ENCODE measurements at places on chromosomes 4 and X.

DNA sequence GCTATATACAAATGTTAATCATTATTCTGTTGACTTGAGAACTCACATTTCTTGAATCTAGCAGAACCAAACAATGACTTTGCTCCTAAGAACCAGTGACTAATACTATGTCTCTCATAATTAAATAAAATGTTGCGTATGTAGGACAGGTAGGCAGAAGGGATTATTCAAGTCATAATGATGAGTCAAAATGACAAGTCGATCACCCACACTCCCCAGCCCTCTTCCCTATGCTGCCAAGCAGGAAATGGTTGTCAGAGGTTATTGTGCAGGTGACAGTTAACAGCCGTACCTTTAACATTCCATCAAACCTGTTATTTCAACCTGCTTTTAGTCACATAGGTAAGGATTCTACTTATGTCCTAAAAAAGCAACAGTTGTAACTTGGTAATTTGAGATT, 22.0 kb upstream of the STK26 start:
- H3K27me3 ChIP-seq = no peaks in the 10 kb centered on the region
- H3K27ac ChIP-seq = no peak overlapping the region
- H3K36me3 ChIP-seq = no peaks in the 10 kb centered on the region
- H3K4me3 ChIP-seq = no peak overlapping the region

- DNase-seq = no peak
- H3K27ac ChIP-seq = no peak overlapping the region
- no peaks in the 10 kb centered on the region for H3K36me3 ChIP-seq
- H3K4me3 ChIP-seq = no peak overlapping the region
- H3K27me3 ChIP-seq = peaks cover 6% of the 10 kb centered on the region
- H3K4me1 ChIP-seq = no peaks in the 10 kb centered on the region
Observed at GRCh38 chrX:103839404-103839803, 7.3 kb upstream of the RAB9B start.

DNA sequence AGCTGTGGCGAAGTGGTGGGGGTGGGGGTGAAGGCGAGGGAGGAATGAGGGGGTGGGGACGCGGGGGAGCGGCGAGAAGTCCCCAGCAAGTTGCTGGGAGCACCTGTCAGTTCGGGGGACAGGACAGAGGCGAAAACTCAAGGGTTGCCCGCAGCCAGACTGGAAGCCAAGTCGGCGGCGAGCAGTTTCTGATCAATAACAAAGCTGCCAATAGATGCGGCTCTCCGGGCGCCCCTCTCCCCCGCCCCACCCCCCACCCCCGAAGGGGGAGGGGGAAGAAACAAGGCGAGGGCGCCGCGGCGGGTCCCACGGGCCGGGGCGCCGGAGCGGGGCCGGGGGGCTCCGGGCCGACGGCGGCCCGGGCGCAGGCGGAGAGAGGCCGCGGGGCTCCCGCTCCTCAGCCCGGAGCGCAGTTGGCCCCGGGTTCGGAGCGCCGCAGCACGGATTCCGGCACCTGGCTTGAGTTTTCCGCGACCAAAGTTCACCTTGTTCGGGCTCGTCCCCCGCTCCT, 379 bp downstream of the PDGFC start:
- no peaks in the 10 kb centered on the region for H3K36me3 ChIP-seq
- peak overlapping the region; percentile 99 for H3K27ac ChIP-seq
- H3K4me1 ChIP-seq = peaks cover 7% of the 10 kb centered on the region
- H3K4me3 ChIP-seq = peak overlapping the region; percentile 93

- no peak for DNase-seq
- no peaks in the 10 kb centered on the region for H3K36me3 ChIP-seq
- no peak overlapping the region for H3K4me3 ChIP-seq
- no peak overlapping the region for H3K27ac ChIP-seq
- H3K4me1 ChIP-seq = no peaks in the 10 kb centered on the region
Observed at GRCh38 chr4:13706120-13706519, 78.6 kb upstream of the BOD1L1 start.

GRCh38 chrX:11287505-11287904, 5.7 kb upstream of the AMELX start:
- H3K27ac ChIP-seq = no peak overlapping the region
- H3K27me3 ChIP-seq = no peaks in the 10 kb centered on the region

DNA sequence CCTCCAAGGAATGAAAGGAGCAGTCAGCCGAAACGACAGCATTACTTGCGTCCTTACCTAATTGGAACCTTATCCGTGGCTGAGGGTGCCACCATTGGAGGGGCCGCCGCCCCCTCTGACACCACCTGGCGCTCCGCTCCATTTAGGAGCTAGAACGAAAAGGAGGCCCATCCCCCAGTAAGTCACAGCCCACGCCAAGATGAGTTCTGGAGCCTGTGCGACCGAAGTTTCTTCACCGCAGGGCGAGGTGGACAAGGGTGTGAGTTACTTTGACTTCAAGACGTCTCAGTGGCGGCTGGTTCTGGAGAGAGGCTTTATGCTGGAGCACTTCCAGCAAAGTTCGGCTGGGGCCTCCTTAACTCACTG, 729 bp upstream of the IRF2 start:
- no peaks in the 10 kb centered on the region for H3K27me3 ChIP-seq
- H3K27ac ChIP-seq = peak overlapping the region; percentile 98
- H3K36me3 ChIP-seq = no peaks in the 10 kb centered on the region
- peak; percentile 82 for DNase-seq

GRCh38 chr4:36241771-36242170, 2.5 kb downstream of the ARAP2 start:
- H3K4me3 ChIP-seq = peak overlapping the region; percentile 9
- DNase-seq = no peak
- no peaks in the 10 kb centered on the region for H3K27me3 ChIP-seq
- H3K27ac ChIP-seq = no peak overlapping the region
- no peaks in the 10 kb centered on the region for H3K36me3 ChIP-seq

- no peaks in the 10 kb centered on the region for H3K27me3 ChIP-seq
- no peaks in the 10 kb centered on the region for H3K4me1 ChIP-seq
- peaks cover 4% of the 10 kb centered on the region for H3K36me3 ChIP-seq
- peak overlapping the region; percentile 53 for H3K27ac ChIP-seq
Observed at GRCh38 chr4:88960576-88960975, 96.4 kb downstream of the FAM13A start.

GRCh38 chrX:27751976-27752375, 55.8 kb upstream of the MAGEB10 start:
- H3K4me3 ChIP-seq = no peak overlapping the region
- H3K27me3 ChIP-seq = no peaks in the 10 kb centered on the region
- no peak for DNase-seq
- no peaks in the 10 kb centered on the region for H3K4me1 ChIP-seq
- H3K27ac ChIP-seq = no peak overlapping the region

- H3K27ac ChIP-seq = no peak overlapping the region
- H3K36me3 ChIP-seq = no peaks in the 10 kb centered on the region
- no peak overlapping the region for H3K4me3 ChIP-seq
- no peak for DNase-seq
- H3K4me1 ChIP-seq = no peaks in the 10 kb centered on the region
Observed at GRCh38 chrX:24014388-24015018, 12.5 kb downstream of the KLHL15 start.

DNA sequence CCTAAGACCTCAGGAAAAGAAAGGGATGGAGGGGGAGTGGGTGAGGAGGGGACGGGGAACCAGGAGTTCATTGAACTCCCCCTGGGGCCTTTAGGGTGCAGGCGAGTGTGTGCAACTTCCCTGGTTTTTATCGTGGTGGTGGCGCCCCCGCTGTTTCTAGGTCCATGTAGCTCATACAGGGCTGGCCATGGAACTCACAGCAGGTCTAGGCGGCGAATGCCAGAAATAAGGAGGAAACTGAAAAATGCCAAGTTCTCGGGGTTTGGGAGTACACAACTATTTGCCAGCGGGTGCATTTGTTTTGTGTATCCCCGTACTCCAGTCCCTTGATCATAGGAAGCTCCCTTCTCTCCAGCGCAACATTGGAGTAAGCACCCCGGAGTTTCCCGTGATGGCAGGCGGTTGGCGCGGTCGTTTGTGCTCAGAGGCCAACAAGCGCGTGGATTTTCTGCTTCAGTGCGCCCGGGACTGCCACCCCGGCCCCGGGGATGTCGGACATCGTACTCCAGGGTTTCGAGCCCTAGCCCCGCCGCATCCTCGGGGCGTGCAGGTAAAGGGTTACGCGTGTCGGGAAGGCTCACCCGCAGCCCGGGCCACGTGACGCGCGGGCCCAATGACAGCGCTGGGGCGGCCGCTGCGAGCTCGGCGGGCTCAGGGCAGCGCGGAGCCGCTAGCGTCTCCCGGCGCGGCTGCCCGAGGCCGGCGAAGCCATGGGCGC, 208.9 kb downstream of the NWD2 start:
- no peaks in the 10 kb centered on the region for H3K36me3 ChIP-seq
- H3K27me3 ChIP-seq = no peaks in the 10 kb centered on the region

DNA sequence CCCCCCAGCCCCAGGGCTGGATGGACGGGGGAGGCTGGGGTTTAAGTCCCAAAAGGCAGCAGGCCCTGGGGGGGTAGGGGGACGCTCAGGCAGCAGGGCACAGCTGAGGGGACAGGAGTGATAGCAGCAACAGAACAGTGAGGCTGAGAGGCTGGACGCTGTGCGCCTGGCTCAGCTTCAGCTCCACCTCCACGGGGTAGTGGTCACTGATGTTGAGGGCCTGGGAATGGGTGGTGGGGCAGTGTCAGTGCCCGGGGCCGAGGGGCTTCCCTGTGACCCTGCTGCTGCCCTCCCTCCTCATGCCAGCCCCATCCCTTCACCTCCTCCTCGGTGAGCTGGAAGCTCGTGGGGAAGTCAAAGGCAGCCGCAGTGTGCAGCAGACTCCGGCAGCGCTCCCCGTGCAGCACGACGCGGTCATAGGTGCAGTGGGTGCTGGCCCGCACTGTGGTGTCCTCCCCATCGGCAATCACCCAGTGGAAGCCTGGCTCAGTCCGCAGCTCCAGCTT, 4.5 kb downstream of the RPL10 start:
- H3K4me1 ChIP-seq = no peaks in the 10 kb centered on the region
- no peak overlapping the region for H3K4me3 ChIP-seq
- peaks cover 10% of the 10 kb centered on the region for H3K36me3 ChIP-seq
- H3K27ac ChIP-seq = no peak overlapping the region
- no peaks in the 10 kb centered on the region for H3K27me3 ChIP-seq

GRCh38 chr4:119478446-119479179, 150.0 kb downstream of the PDE5A start:
- no peak overlapping the region for H3K27ac ChIP-seq
- H3K27me3 ChIP-seq = no peaks in the 10 kb centered on the region
- H3K36me3 ChIP-seq = peaks cover 8% of the 10 kb centered on the region
- no peak for DNase-seq
- no peaks in the 10 kb centered on the region for H3K4me1 ChIP-seq
- no peak overlapping the region for H3K4me3 ChIP-seq

DNA sequence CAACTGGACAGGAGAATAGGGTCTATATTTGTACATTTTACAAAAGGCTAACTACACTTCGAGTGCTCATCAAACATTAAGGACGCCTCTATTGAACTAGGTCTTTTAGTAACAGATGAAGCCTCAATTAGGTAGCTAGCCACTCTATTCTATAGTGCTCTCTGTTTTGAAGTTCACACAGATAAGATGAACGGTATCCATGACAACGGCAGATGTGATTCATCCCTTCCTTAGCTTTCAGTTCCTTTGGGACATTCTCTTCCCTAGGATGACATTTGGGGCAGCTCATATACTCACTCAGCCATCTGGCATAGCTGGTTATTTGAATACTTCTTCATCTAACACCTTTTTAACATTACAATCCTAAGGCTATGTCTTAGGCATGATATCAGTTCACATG, 62.4 kb upstream of the WDFY3 start:
- no peak overlapping the region for H3K27ac ChIP-seq
- no peak overlapping the region for H3K4me3 ChIP-seq
- H3K36me3 ChIP-seq = no peaks in the 10 kb centered on the region

- DNase-seq = no peak
- H3K4me1 ChIP-seq = no peaks in the 10 kb centered on the region
- no peak overlapping the region for H3K4me3 ChIP-seq
- no peaks in the 10 kb centered on the region for H3K36me3 ChIP-seq
Observed at GRCh38 chr4:7691982-7692381, 247.7 kb downstream of the AFAP1 start.

GRCh38 chr4:7871356-7871755, 68.3 kb downstream of the AFAP1 start:
- H3K4me3 ChIP-seq = no peak overlapping the region
- peak; percentile 44 for DNase-seq
- H3K27me3 ChIP-seq = no peaks in the 10 kb centered on the region
- H3K27ac ChIP-seq = peak overlapping the region; percentile 13
- no peaks in the 10 kb centered on the region for H3K36me3 ChIP-seq

- H3K4me3 ChIP-seq = no peak overlapping the region
- H3K36me3 ChIP-seq = no peaks in the 10 kb centered on the region
- H3K27ac ChIP-seq = no peak overlapping the region
- H3K27me3 ChIP-seq = no peaks in the 10 kb centered on the region
Observed at GRCh38 chr4:153081006-153081580, 123.2 kb upstream of the TRIM2 start.

DNA sequence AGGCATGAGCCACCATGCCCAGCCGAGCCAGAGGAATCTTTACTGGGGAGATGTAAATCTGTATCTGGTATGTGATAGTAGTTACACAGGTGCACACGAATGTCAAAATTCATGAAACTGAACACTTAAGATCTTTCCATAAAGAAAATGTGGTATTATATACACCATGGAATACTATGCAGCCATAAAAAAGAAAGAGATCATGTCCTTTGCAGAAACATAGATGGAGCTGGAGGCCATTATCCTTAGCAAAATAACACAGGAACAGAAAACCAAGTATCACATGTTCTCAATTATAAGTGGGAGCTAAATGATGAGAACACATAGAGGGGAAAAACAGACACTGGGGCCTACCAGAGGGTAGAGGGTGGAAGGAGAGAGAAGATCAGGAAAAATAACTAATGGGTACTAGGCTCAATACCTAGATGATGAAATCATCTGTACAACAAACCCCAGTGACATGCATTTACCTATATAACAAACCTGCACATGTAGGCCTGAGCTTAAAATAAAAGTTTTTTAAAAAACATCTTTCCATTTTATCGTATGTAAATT, 7.8 kb downstream of the TMEM156 start:
- H3K4me1 ChIP-seq = no peaks in the 10 kb centered on the region
- no peaks in the 10 kb centered on the region for H3K36me3 ChIP-seq
- no peaks in the 10 kb centered on the region for H3K27me3 ChIP-seq

DNA sequence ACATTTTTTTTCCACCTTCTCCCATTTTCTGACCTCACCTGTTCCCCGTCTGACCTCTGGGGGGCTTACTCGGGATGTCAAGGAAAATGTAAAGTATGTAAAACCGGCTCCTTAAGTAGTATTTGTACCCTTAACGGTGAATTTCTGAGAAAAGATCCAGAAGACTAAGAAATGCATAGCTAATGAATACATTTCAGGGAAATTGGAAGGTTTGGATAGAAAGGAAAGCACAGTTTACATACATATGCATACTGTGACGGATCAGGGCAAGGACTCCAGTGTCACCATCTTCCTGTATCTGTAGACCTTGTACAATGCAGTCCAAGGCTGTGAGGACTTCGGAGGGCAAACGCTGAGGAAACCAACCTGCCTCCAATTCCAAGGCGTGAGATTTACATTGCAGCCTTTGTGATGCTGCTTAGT, 2185.9 kb upstream of the TENM3 start:
- peaks cover 5% of the 10 kb centered on the region for H3K4me1 ChIP-seq
- peak overlapping the region; percentile 71 for H3K4me3 ChIP-seq
- no peak for DNase-seq
- no peaks in the 10 kb centered on the region for H3K36me3 ChIP-seq
- H3K27ac ChIP-seq = no peak overlapping the region
- no peaks in the 10 kb centered on the region for H3K27me3 ChIP-seq
